ENCODE measurements at places on chromosomes 5 and 9.

- peak; percentile 39 for DNase-seq
Measured at GRCh38 chr5:124546643-124547042, 199.8 kb downstream of the ZNF608 start.

DNA sequence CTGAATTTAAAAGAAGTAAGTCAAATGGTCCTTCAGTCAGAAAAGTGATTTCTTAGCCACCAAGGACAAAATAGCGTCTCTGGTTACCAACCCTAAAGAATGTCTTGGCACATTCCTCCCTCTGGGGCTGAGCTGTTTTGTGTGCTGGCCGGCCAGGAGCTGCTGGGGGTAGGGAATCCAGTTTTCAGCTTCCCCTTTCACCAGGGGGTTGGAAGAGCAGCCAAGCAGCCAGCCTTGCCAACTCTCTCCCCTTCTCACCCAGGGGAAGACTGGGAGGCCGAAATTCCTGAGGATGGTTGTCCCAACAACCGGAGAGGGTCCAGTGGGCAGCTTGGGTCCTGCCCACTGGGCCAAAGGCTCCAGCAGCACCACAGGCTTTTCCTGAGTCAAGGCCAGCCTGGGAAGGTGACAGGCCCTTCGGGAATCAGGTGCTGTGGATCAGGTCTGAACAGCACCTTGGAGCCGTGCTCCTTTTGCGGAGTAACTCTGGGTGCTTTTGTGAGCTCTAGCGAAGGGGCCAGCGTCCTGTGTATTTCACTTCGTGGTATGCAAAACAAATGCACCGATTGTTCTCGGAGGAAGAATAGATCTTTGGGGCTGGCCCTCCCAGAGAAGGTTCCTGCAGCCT, 4.2 kb downstream of the WWC1 start:
- peak; percentile 55 for DNase-seq

DNA sequence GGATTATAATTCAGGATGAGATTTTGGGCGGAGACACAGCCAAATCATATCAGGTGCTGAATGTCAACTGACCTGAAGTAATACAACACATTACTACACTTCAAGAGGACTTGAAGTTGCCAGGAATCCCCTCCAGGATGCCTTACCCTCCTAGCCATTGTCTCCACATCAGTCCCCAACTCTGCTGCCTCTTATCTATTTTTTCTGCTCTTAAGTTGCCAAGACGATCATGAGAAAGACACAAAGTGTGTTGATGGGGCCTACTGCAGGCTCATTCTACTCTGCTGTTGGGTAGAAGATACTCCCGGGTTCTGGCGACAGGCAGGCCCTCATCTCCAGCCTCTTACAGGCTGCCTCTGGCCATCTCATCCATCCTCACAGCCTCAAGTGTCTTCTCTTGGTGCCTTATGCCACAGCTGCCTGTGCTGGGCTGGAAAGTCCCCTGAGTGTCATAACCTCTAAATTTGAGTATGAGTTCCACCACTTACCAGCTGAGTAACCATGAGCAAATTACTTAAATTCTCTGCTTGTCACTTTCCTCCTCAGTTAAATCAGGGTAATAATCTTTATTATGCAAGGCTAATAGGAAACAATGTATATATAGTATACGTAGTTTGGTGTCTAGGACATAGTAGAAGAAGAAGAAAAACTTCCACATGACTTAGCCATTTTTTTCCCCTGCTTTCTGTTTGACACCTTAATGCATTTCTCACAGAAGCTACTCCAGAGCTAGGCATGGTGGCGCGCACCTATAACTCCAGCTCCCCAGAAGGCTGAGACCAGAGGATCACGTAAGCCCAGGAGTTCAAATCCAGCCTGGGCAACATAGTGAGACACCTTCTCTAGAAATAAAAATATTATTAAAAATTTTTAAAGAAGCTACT, 73.0 kb upstream of the SNX2 start:
- no peak for DNase-seq

- no peak for DNase-seq
Measured at GRCh38 chr5:109256486-109256885, 153.3 kb downstream of the PJA2 start.

DNA sequence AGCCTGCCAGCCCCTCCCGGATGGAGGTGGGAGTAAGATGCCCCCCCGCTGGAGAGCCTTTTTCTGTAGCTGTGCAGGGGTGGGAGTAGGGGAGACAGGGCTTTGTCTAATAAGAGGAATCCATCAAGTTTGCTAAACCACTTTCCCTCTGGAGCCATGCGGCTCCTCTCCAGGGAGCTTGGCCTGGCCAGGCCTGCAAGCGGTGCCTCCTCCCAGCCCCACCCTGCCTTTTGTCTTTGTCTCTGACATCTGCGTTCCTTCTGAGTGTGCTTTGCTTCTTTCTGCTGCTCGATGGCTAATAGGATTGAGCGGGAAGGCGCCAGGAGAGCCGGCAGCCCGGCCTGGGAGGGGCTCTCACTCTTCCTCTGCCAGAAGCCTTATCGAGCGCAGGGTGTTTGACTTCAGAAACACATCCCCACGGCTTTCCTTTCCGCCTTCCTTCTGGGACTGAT, 26.7 kb upstream of the FCN1 start:
- DNase-seq: no peak

DNA sequence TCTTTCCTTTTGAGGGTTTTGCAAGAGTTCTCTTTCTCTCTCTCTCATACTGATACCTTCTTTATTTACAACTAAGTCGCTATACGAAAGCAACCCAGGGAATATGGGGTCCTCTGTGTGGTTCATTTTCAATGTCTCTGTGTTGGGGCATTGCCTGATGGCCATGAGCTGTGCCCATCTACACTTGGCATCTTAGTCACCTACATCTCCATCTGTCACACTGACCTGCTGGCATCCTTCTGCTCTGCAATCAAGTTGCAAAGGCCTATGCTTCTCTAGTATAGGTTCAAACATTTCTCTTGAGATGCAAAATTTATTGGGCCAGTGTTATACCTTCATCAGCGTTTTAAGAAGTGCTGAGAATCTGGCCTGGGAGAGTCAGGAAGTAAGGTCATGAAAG, 228.2 kb downstream of the MTRR start:
- DNase-seq: no peak

- DNase-seq: no peak
Measured at GRCh38 chr5:92505145-92505544, 1075.9 kb downstream of the NR2F1-AS1 start.

- no peak for DNase-seq
Measured at GRCh38 chr5:133876266-133876665, 92.2 kb downstream of the C5orf15 start.

GRCh38 chr9:36576866-36577265, 4.2 kb downstream of the MELK start:
- no peak for DNase-seq

GRCh38 chr9:93814077-93814956, 140.8 kb downstream of the BARX1 start:
- no peak for DNase-seq

DNA sequence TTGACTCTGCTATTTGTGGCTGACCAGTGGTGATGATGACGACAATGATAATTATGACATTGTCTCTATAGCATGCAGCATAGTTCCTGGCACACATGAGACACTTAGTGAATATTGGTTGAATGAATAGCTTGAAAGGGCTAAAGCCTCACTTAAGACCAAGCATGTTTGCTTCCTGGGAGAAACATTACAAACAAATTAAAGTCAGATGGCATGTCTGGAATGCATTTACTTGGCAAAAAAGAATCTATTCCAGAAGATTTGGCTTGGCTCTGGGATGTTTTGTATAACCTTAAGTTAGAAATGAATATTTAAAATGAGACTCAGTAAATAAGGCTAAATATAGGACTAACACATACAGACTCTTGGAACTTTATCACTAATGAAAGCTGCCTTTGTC, 21.6 kb downstream of the GAS1 start:
- no peak for DNase-seq
